Fibroblast of upper back skin (primary cell): ENCODE measurements at places on chromosomes 16 and 17.

DNA sequence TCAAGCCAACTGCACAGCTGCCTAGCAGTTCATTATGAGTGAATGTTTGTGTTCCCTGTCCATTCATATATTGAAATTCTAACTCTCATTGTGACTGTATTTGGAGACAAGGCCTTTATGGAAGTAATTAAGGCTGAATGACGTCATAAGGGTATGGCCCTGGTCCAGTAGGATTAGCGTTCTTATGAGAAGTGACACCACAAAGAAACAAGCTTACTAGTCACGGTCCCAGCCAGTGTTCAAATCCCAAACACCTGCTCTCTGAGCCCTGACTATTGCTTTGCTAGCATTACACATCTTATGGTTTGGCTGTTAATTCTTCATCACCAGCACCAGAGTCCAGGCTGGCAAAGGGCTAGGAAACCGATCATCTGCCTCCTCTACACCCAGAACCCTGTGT, 2.2 kb downstream of the ZNF668 start:
- DNase-seq = peak; percentile 84

- DNase-seq = no peak
These were observed 456 bp downstream of the SMURF2 start for GRCh38 chr17:64661726-64661975.

DNA sequence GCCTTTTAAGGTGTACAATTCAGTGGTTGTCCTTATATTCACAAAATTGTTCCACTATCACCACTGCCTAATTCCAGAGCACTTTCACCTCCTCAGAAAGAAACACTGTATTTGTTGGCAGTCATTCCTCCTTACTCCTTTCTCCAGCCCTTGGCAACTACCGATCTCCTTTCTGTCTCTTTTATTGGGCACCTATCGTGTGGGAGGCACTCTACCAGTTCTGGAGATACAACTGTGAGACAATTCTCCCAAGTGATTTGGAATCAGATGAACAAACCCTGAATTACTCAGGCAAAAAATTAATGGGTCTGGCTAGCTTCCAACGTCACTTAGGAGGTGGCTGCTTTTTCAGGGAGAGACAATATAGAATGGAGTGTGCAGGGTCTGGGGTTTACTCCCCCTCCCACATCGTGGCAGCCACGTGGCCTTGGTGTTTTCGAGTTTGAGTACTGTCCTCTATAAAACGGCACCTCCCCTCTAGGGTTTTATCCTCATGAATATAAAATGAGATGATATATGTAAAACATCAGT, 63.9 kb downstream of the SHISA9 start:
- no peak for DNase-seq

DNA sequence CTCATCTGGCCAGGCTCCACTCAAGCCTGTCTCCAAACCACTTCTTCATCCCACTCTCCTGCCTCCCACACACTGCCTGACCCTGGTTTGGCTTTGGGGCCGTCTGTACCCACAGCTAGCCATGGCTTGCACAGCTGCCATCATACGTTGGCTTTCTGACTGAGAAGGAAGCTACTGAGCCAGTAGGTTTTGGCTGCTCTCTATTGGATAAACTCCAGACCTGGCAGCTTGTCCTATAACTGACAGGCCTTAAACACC, 3.9 kb downstream of the MIF4GD start:
- DNase-seq = no peak

GRCh38 chr16:12900599-12901203, 697 bp upstream of the SHISA9 start:
- DNase-seq = no peak

DNA sequence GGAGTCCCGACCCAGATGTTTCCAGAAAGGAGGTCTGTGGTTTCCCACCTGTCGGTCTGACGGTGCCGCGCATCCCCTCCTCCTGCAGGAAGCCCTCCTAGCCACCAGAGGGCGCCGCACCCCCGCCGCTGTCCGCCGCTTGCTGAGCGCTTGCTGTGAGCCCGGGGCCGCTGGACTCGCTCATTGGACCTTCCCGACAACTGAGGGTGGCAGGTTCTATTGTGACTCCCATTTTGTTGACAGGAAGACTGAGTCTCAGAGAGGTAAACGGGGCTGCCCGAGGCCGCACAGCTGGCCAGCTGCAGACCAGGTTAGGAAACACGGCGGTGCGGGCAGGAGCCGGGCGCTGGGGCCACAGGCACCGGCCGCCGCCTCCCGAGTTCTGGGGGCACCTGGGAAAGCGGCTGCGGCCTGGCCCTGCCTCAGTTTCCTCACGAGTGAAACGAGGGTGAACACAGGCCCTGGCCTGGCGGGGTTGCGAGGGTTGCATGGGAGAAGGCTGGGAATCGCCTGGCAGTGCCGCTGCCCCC, 191.1 kb upstream of the CIBAR2 start:
- peak; percentile 45 for DNase-seq

- no peak for DNase-seq
These were observed 328.5 kb downstream of the SNX29 start for GRCh38 chr16:12304861-12305596.

DNA sequence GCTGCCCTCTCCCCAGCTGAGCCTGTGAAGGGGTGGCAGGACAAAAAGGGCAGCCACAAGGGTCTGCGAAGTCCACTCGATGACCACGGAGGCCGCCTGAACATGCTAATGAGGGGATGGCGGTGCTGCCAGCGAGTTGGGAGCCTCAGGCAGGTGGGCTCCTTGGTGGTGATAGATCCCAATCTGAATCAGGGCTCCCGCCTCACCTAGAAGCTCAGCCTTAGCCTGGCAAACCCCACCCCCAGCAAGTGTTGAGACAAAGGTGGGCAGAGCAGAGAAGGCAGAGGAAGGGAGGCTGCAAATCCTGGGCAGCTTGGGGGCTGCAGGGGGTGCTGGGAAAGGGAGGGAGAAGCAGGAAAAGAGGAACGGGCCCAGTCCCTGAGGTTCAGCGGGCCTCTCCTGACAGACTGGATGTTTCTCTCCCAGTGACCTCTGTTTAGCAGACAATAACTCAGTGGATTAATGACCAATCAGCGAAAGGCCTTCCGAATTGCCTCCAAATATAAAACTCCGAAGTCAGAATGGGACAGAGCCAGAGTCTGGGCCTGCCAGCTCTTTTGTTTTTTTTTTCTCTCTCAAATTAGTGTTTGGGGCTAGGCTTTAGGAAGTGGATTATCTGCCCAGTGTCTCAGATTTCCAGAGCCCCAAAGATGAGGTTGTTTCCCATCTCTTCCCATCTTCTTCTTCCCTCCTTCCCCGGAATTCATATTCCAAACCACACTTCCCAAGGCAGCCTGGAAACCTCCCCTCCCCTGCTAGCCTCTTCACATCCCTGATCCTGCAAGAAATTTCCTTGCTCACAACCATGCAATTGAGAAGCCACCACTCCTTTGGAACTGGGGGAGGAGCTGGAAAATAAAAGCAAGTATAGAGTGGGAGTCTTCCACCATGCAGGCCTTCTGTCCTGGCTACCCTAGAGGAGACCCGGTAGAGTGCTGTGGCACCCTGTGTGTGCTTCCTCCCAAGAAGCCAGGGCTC, 15.2 kb upstream of the HOXB2 start:
- no peak for DNase-seq

DNA sequence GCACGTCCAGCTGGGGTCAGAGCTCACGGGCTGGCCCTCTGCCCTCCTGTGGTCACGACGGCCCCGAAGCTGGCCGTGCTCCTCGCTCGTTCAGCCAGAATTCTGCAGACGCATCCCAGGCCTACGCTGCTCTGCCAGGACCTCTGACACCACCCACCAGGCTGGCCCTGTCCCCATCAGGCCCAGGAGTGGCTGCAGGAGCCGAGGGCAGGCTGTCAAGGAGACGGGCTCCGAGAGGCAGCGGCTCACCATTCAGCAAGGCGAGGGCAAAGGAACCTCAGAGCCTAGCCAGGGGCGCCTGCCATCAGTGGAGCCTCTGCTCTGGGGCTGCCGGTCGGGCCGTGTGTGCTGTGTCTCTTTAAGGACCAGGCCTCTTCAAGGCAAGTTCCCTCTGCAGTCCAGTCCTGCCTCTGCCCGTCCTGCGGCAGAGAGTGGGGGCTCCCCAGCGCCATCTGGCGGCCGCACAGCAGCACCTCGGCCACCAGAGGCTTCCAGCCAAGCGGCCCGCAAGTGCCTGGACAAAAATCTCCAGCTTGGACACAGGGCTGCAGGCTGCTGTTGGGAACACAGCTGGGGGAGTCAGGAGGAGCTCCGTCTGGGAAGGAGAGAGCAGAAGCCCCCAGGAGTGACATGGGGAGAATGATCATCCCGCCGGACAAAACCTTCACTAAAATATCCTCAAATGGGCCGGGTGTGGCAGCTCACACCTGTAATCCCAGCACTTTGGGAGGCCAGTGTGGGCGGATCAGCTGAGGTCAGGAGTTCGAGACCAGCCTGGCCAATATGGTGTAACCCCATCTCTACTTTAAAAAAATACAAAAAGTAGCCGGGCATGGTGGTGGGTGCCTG, 7.4 kb upstream of the ABR start:
- DNase-seq = peak; percentile 82

DNA sequence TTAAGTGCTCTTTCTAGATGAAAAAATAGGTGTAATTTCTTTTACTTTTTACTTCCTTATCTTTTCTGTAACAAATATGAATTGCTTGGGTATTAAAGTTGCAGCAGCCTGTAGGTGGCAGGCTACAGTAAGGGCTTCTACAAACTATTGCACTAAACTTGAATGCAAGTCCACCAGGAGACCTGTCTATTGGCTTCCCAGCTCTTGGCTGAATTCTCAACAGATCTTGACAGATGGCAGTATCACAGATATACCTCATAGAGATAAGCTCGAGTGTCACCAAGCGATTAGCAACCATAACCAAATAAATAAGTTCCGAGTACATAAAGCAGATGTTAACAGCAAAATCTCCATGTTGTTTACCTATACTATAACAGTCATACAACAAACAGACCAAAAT, 5.9 kb downstream of the BBS2 start:
- peak; percentile 66 for DNase-seq

DNA sequence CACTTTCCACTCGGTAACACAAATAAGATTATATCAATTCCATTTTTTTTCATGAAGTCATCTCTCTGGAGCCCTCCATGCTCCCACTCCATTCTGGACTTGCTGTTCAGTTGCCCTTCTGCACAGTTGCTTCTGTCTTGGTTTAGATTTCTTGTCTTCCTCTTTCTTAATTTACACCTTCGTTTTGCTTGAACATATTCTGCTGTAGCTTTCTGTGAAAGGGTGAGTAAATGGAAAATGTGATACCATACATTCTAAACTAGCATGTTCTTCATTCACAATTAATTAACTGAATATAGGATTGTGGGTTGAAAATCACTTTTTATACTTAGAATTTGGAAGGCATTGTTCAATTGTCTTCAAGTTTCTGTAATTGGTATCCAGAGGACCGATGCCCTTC, 69.6 kb downstream of the VMP1 start:
- DNase-seq = no peak

DNA sequence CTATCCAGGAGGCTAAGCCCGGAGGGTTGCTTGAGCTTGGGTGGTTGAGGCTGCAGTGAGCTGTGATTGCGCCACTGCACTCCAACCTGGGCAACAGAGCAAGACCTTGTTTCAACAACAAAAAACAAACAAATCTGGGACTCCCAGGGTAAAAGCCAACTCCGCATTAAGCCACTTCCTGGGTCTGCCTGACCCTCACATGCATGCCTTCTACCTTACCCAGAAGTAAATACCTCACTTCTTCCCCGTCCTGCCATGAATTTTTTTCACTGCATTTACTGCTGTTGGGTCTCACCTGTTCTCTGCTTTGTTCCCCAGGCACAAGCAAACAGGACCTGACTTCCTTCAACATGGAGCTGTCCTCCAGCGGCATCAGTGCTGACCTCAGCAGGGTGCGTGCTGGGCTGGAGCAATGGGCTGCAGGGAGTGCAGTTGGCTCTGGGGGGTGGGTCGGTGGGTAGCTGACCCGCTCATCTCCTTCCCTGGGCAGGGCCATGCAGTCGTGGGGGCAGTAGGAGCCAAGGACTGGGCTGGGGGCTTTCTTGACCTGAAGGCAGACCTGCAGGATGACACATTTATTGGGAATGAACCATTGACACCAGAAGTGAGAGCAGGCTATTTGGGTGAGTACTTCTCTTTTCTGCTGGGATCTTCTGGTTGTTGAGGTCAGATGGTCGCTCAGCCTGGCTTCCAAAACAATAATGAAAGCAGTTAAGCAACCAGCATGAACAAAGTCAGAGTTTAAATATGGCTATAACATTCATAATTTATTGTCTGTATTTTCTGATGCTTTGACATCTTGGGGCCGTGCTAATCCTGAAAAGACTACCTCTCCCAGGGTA, 16.4 kb downstream of the ITGAL start:
- DNase-seq = no peak

DNA sequence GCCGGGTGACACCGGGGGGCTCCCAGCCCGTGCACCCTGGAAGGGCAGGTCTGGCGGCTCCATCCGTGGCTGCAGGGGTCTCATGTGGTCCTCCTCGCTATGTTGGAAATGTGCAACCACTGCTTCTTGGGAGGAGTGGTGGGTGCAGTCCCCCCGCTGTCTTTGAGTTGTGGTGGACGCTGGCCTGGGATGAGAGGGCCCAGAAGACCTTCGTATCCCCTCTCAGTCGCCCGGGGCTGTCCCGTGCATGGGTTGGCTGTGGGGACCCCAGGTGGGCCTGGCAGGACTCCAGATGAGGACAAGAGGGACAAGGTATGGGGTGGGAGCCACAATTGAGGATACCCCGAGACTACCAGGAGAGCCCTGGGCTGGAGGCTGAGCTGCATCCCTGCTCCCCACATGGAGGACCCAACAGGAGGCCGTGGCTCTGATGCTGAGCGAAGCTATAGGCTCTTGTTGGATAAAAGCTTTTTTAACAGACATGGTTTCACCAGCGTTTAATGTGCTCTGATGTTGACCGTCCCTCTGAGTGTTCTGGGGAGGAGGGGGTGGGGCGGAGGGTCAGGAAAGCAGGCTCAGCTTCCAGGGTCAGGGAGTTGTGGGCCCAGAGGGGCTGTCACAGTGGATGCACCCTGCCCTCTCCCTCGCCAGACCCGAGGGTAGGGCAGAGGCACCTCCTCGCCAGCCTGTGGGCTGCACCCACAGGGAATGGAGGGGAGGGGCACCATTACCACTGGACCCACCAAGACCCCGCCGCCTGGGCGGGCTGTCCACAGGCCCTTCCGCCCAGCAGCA, 5.4 kb downstream of the SPATA2L start:
- DNase-seq = no peak

- no peak for DNase-seq
These were observed 48.9 kb upstream of the CORO6 start for GRCh38 chr17:29671661-29672060.

GRCh38 chr16:89482150-89482816, 8.1 kb downstream of the ANKRD11 start:
- no peak for DNase-seq

DNA sequence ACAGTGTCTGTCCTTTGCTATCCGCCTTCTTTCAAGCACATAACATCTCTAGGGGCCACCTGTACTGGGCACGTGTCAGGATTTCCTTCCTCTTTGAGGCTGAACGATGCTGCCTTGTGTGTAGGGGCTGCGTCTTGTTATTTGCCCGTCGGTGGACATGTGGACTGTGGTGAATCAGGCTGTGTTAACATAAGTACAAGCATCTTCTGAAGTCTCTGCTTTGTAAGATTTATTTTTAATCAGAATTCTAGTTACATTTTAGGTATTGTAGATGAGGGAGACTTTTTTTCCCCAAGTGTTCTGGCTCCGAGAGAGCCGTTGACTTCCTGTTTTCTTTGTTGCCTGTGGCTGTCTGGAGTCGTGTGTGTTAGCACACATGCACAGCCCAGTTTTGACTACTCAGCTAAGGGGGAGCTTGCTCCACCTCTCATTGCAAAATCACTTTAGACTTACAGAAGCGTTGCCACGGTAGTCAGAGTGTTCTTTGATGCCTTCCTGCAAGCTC, 26.1 kb downstream of the SPG7 start:
- DNase-seq = no peak
